ENCODE measurements at places on chromosomes 16 and 17.

GRCh38 chr16:3223913-3224515 is 10.9 kb downstream of the ZNF200 start:
- no peak for DNase-seq

- DNase-seq = no peak
Measured at GRCh38 chr16:79543219-79543618, 57.3 kb downstream of the MAF start.

DNA sequence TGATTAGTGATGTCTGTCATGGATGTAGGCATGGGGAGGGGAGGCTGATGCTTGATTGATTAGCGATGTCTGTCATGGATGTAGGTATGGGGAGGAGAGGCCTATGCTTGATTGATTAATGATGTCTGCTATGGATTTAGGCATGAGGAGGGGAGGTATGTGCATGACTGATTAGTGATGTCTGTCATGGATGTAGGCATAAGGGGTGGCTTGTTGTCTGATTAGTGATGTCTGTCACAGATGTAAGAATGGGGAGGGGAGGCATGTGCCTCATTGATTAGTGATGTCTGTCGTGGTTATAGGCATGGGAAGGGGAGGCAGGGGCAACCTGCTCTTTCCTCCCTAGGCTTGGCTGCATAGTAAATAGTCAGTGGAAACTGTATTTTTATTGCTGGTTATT is 409.4 kb downstream of the HAPSTR1 start:
- no peak for DNase-seq

- no peak for DNase-seq
Measured at GRCh38 chr17:44914148-44914547, 1.2 kb downstream of the GFAP start.

DNA sequence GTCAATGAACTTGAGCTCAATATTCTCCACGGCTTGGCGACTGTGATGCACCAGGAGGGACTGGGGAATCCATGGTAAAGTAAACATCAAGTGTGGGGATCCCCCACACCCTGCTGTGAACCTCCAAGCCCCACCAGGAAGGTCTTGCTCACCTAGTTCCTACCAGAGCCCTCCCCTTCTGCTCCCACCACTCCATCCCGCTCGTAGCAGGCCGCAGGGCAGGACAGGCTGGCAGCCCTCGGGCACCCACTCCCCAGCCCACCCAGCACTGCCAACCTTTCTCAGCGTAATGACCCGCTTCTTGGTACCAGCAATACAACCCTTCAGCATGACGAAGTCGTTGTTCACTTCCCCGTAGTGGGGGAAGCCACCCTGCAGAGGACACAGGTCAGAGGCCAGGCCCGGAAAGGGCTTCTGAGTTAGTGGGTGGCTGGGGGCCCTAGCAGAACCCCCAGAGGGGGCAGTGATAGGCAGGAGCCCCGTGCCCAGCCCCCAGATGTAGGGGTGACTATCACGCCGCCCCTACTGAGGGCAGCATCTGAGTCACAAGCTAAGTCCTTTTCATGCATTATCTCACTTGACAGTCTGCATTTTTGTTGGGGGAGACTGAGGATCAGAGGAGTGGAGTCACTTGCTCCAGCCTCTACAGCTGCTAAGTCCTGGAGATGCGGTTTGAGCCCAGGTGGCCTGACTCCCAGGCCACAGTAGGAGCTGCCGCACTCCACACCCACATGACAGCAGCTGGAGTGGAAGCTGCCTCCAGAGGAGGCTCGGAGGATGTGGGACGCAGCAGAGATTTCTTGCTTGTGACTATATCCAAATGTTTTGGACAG is 2.8 kb upstream of the MSRB1 start:
- DNase-seq = no peak

- no peak for DNase-seq
Measured at GRCh38 chr17:30477774-30478115, 537 bp downstream of the GOSR1 start.

DNA sequence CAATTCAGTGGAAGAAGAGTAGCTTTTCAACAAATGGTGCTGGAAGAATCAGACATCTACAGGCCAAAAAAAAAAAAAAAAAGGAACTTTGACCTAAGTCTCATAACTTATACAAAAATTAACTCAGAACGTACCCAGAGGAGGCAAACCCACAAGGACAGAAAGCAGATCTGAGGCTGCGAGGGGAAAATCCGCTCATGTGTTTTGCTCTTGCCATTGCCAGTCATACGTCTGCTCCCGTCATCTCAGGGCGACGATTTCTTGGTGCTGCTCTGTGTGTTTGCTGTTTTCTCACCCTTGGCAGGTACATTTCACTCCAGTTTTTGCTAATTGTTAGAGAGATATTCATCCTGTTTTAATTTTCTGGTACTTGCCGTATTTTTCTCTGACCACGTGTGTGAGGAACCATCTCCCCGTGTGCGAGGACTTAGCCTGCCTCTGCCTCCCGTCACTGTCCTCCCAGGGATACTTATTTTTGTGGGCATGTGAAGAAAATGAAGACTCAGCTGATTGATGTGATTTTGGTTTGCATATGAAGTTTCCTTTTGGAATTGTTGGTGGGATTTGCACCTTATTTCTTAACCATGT is 33.4 kb upstream of the ACSF3 start:
- DNase-seq = no peak

DNA sequence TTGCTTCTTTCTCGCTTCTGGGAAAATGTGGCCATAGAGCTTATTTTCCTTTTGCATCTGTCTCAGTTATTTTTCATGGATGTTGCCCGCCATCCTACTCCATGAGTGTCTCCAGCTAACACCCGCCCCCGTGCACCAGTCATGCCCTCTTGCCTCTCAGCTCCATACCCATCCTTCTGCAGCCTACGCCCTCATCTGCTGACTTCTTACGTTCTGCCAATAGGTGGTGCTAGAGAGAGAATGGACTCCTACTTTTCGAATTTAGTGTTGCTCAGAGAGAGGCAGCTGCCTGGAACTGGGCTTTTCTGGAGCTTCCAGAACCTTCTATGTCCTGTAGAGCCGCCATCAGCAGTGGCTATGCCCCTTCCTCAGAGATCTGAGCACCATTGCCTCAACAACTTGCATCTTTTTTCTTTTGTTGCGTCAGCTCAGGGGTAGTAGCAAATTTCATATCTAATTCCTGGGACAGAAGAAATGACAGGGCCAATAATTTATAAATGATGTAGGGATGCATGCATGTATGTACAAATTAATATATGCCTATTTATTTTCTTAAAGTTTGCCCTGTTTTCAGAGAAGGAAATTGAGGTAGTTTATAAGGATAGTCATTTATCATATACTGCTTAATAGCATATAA is 119.7 kb upstream of the MYOCD start:
- no peak for DNase-seq

- DNase-seq = no peak
Measured at GRCh38 chr17:79740413-79740812, 9.7 kb downstream of the ENPP7 start.

DNA sequence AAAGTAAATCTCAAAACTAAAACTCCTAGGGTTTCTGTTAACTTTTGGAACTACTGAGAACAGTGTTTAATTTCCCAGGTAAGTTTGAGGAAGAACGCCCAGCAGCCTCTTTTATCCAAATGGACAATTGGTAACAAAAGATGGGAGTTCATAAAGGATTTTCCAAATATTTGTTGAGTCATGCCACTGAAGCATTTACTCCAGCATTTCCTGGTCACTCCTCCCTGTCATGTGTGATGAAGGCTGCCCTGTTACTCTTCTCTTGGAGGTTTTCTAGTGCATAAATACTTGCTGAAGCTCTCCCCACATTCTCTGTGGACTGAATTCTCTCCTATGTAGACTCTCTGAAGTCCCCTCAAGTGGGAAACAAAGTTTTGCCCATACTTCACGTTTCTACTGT is 16.5 kb downstream of the ZNF75A start:
- no peak for DNase-seq

GRCh38 chr17:17440010-17440843 is 36.6 kb upstream of the MED9 start:
- peak; percentile 59 for DNase-seq

GRCh38 chr16:53501216-53501859 is 1.7 kb downstream of the AKTIP start:
- no peak for DNase-seq

GRCh38 chr16:3134338-3135125 is at the start of gene ZNF213:
TSS of gene ZNF213 (plus strand) at chr16:3135029. CDS start at chr16:3137281, 2,252 bp downstream.
- DNase-seq = peak; percentile 80

GRCh38 chr16:57514791-57515600 is 21.4 kb downstream of the CCDC102A start:
- no peak for DNase-seq

- no peak for DNase-seq
Measured at GRCh38 chr16:88008840-88009239, 57.6 kb downstream of the BANP start.

GRCh38 chr16:24535827-24536226 is 3.5 kb upstream of the RBBP6 start:
- DNase-seq = no peak

GRCh38 chr17:73642659-73643000 is 1.6 kb downstream of the SDK2 start:
- DNase-seq = no peak

- DNase-seq = no peak
Measured at GRCh38 chr17:72590382-72590781, 469.6 kb downstream of the SOX9 start.

GRCh38 chr17:60169921-60170817 is 20.4 kb downstream of the CA4 start:
- DNase-seq = no peak

GRCh38 chr17:82544431-82545070 is 25.0 kb downstream of the FOXK2 start:
- no peak for DNase-seq

DNA sequence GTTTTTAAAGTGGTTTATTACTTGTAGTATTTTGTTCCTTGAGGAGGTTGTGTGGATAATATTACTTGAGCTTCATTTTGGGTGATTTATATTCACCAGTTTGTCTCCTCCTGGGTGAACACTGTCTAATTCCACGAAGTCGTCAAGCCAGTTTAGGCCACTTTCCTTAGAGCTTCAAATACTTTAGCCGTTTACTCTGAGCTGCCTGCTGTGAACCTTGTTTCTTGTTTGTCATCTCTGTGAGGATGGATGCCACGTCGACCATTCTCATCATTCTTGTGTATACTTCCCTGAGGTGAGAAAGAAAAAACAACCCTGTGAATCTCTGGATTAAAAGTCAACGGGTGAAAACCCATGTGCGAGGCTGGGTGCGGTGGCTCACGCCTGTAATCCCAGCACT is 9.0 kb downstream of the KRT24 start:
- DNase-seq = no peak

DNA sequence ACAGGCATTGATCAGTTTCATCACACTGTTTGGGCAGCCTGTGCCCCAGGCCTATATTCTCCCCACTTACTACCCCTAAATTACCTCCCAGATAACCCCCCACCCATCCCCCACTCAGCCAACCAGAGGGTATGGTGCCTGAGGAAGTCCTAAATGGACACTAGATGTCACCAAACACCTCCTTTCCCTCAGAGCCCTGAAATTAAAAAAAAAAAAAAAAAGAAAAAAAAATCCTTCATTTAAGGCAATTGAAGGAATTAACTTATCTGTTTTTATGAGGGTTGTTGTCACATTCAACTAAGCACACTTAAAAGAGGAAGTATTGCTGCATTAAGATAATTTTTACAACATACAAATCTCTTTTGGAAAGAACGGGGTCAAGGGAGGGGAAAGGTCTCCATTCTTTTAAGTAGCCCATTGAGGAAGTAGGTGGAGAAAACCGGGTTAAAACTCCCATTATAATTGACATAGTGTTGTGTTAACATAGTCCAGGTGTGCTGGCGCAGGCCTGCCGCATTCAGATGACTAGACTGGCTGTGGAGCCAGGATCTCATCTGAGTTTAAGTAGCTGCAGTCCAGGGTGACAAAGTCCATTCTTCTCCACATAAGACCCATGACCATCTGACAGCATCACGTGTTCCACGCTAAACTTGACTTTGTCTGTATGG is 46.3 kb downstream of the SNX11 start:
- DNase-seq = no peak

- DNase-seq = no peak
Measured at GRCh38 chr16:8729779-8730334, 55.4 kb downstream of the ABAT start.

- no peak for DNase-seq
Measured at GRCh38 chr17:30858556-30859250, 26.9 kb downstream of the ATAD5 start.

DNA sequence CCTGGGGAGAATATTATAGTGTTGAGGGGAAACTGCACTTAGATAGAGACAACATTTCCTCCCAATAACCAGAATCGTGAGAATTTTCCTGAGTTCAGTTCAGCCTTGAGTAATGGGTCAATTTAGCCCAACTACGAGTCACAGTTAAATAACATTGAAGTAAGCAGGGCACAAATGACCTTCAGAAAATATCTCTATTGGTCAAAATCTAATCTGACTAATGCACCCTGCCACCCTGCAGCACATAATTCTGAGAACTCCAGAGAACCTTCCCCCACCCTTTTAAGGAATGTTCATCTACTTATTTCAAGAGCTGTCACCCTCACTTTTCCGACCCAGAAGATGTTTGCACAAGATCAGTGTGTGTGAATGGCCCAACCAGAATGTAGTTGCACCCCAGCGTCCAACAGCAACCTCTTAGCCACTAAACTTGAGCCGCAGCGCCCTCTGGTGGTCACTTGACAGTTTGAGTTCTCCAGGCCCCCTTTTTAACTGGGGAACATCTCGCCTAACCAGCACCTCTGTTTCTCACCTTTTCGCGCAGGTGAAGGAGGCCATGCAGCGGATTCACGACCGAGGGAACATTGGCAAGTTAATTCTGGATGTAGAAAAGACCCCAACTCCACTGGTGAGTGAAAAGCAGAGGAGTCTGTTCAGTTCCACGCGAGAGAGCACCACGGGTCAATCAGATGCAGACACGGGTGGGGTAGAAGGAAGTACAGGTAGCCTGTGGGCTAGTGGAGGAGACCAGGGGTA is 50.9 kb upstream of the CLEC3A start:
- DNase-seq = peak; percentile 65

DNA sequence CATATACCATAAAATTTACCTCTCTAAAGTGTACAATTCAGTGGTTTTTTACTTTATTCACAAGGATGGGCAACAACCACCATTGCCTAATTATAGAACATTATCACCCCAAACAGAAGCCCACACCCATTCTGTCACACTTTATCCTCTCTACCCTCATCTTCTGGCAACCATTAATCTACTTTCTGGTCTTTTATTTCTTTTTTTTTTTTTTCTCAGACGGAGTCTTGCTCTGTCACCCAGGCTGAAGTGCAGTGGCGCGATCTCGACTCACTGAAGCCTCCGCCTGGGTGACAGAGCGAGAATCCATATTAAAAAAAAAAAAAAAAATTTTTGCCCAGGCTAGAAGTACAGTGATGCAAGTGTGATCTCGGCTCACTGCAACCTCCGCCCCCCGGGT is 90.7 kb upstream of the CLEC18B start:
- no peak for DNase-seq

DNA sequence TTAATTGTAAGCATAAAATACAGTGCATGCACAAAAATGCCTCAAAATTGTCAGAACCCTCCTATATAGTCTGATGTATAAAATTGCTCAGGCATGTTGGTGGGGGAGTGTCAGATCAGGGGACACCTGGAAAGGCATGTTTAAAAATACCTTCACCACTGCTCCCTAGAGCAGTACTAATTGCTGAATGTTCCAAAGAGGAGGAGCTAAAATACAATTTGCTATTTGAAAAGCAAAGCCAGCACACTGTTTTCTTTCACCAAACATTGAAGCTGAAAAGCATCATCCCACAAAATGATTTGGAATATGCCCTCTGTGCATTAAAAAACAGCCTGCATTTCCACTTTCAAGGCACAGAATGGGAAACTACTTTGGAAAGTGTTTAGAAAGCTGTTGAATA is 2.6 kb downstream of the ADAMTS18 start:
- no peak for DNase-seq

- DNase-seq = no peak
Measured at GRCh38 chr16:4544473-4544872, 5.9 kb upstream of the CDIP1 start.
